OCI-LY7 (cell line): ENCODE measurements at places on chromosomes 12 and 14. TPM values are rescaled to one million over a fixed set of nuclear protein-coding genes. Genes with fewer than 3 reads are reported as not detected.

C1QL4 gene
- total RNA-seq, result 0.17 TPM in 1 of 2 replicates, not detected in the other

ACSM4 gene
- total RNA-seq, result not detected in 2 replicates

AP1G2 gene
- total RNA-seq, result 209 and 235 TPM in 2 replicates

LAG3 gene
- total RNA-seq, result 0.26 TPM in 1 of 2 replicates, not detected in the other

BDKRB1 gene
- not detected in 2 replicates for total RNA-seq
